ENCODE measurements at places on chromosomes 5 and 9.

DNA sequence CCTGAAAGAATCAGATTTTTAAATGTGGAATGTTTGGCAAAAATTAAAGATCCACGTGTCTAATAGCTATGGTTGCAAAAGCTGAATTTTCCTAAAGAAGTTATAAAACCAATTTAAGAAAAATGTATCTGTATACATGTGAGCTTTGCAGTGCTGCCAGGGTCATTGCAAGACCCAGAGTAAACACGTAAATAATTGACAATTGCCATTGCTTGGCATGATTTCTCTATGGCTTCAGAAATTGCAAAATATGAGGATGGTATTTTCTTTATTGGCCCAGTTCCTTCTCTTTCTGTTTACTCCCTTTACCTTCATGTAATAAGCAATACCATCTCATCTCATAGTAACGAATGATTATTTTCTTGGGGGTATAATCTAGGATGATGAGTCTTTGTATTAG, 123.9 kb downstream of the ERCC6L2 start:
- DNase-seq: no peak

DNA sequence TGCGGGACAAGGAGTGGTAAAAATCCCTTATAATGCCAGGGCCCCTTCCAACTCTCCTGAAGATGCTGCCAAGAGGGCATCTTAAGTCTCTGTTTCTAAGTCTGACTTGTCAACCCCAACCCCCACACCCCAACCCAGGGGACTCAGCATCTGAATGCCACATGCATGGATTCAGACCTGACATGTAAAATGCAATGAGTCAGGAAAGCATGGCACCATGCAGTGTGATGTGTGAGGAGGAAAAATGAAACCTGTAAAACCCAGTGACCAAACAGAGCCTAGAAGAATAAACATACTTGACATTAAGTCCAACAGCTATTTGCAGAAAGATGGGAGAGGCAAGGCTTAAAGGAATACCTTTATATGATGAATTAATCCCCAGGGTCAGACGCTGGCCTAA, 112.4 kb downstream of the ASTN2 start:
- no peak for DNase-seq

- DNase-seq: no peak
Observed at GRCh38 chr5:171401167-171401947, 13.7 kb downstream of the NPM1 start.

DNA sequence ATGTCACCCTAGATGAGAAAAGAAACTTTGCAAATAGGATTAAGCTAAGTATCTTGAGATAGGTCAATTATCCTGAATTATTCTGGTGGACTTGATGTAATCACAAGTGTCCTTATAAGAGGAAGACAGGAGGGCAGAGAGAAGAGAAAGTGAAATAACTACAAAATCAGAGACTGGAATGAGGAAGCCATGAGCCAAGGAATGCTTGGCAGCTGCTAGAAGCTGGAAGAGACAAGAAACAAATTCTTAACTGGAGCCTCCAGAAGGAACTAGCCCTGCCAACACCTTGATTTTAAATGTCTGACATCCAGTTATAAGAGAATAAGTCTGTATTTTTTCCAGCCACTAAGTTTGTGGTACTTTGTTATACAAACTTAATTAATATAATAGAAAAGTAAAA, 480.0 kb downstream of the NR2F1-AS1 start:
- DNase-seq: no peak

DNA sequence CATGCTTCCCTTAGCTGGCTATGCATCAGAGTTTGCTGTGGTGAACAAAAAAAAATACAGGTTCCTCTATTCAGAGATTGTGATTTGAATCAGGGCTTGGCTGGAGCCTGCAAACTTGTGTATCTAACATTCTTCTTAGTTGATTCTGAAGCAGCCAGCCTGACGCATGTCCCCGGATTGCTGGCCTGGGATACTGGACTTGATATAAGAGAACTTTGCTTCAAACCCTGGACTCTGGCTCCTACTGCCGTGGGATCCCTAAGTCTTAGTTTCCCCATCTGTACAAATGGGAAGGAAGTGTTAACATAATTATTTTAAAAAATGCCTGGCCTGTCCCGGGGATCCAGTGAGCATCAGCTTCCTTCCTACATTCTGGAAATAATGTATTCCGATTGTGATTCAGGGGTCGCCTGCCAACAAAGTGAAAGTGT, 292.8 kb downstream of the ARHGEF28 start:
- no peak for DNase-seq

DNA sequence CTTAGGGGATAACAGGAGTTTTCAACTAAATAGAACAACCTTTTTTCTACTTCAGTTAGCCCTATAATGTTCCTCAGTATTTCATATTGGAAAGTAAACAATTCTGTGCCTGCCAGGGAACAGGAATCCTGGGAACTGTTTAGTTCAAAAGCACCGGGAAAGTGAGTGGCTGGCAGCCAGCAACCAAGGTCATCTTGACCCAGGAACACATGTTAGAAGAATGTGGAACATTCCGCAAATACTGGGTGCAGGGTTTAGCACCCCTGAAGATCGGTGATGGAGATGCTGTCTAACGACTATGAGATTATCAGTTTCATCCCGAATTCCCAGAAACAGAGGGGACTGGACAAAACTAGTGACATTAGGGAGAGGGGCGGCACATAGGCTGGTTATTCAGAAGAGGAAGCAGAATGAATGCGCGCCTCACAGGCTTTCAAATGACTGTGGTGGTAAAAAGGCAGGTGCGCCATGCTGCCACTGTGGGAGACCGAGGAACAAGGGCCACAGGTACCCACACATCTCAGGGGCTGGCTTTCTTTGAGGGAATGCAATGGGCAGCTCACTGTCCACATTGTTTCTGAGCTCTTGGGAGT, 51.2 kb downstream of the IPPK start:
- no peak for DNase-seq
